Kasumi-1 (cell line): ENCODE measurements at places on chromosomes 6 and 20.

GRCh38 chr6:1519597-1519996 is 90.1 kb upstream of the FOXC1 start:
- DNase-seq = no peak

DNA sequence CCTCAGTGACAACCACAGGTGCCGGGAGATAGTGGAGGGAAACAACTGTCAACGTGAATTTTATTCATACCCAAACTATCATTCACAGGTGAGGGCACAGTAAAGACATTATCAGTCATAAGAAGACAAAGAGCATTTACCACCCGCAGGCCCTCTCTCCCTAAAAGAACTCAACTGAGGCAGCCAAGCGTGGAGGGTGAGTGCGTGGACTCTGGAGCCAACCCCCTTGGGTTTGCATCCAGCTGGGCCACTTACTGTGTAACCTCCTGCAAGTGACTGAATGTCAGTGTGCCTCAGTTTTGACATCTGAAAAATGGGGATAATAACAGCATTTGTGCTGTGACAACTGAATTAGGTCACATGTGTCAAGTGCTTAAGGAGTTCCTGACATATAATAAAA is 70.6 kb upstream of the KCNK16 start:
- DNase-seq = no peak

GRCh38 chr6:20680697-20681165 is 146.5 kb downstream of the CDKAL1 start:
- no peak for DNase-seq

GRCh38 chr20:46438156-46438750 is 31.8 kb upstream of the ELMO2 start:
- peak; percentile 81 for DNase-seq

DNA sequence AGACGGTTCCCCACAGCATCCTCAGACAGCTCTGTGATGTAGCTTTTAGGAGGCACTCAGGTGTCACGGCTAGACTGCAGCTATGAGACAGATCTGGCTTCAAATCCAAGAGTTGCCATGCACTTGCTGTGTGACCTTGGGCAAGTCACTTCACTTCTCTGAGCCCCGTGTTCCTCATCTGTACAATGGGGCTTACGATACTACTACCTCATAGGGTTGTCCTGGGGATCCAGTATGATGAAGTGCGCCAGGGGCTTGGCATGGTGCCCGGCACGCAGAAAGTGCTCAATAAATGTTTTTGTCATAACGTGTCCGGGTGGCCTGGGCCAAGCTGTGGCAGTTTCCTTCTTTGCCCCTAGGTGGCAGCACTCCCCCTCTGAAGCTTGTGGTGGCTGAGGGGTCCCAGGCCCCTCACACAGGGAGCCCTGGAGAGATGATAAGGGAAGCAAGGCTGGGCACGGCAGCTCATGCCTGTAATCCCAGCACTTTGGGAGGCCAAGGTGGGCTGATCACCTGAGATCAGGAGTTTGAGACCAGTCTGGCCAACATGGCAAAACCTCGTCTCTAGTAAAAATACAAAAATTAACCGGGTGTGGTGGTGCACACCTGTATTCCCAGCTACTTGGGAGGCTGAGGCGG is 19.1 kb upstream of the CHMP4B start:
- DNase-seq = peak; percentile 22

GRCh38 chr6:135488023-135488422 is 9.5 kb downstream of the AHI1 start:
- no peak for DNase-seq

GRCh38 chr6:11315743-11316437 is 83.4 kb upstream of the NEDD9 start:
- no peak for DNase-seq

DNA sequence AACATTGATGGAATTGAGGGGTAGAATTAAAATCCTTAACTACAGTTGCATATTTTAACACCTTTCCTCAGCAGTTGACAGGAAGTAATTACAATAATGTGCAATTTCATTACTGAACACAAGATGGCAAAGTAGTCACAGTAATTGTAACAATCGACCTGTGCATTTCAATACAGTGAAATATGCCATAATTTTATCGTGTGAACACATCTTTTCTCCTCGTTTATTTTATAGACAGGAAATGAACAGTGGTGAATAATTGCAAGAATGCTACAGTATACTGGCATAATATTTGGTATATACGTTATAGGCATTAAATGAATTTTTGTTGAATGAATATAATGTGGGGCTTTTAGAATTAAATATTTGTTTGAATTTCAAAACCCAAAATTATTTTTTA is 25.0 kb downstream of the CYB5R4 start:
- peak; percentile 71 for DNase-seq

GRCh38 chr20:61043681-61044080 is 208.4 kb upstream of the CDH4 start:
- no peak for DNase-seq

GRCh38 chr20:38805958-38806854 is 709 bp downstream of the PPP1R16B start:
- no peak for DNase-seq

- no peak for DNase-seq
Observed at GRCh38 chr6:45663251-45664221, 285.8 kb upstream of the SUPT3H start.

GRCh38 chr6:165298875-165299274 is 10.5 kb downstream of the C6orf118 start:
- DNase-seq = no peak

GRCh38 chr6:110517601-110518281 is 41.3 kb upstream of the SLC22A16 start:
- no peak for DNase-seq

DNA sequence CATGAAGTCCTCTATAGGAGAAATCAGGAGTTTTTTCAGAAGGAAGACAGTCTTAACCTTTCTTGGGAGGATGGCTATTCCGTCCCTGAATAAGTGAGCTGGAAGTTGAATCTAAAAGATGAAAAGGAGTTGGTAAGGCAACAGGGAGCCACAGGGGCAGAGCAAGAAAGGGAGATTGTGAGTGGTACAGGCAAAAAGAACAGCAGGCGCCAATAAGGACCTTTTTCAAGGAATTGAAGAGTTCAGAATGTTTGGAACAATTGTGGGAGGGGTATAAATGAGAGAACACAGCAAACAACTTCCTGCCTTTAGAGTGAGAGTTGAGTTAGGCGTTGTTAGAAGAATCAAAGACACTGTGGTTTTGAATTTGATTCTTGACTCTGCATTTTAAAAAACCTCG is 1003.7 kb downstream of the EPHA7 start:
- DNase-seq = no peak

- DNase-seq = no peak
Observed at GRCh38 chr6:37535759-37536490, 36.2 kb upstream of the CCDC167 start.

DNA sequence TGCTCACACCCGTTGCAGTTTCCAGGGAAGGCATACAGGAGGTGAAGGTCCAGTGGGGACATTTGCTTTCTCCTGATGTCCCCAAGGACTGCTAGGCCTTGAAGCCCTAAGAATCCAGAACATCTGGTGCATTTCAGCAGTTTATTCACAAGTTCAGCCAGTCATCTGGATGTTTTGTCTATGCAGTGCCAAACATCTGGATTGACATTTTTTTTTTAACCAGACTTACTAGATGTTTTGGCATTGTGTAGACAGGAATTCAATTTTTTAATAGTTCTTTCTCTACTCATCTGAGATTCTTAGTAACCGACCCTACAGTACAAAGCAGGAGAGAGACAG is 256.2 kb downstream of the CLIC5 start:
- no peak for DNase-seq

DNA sequence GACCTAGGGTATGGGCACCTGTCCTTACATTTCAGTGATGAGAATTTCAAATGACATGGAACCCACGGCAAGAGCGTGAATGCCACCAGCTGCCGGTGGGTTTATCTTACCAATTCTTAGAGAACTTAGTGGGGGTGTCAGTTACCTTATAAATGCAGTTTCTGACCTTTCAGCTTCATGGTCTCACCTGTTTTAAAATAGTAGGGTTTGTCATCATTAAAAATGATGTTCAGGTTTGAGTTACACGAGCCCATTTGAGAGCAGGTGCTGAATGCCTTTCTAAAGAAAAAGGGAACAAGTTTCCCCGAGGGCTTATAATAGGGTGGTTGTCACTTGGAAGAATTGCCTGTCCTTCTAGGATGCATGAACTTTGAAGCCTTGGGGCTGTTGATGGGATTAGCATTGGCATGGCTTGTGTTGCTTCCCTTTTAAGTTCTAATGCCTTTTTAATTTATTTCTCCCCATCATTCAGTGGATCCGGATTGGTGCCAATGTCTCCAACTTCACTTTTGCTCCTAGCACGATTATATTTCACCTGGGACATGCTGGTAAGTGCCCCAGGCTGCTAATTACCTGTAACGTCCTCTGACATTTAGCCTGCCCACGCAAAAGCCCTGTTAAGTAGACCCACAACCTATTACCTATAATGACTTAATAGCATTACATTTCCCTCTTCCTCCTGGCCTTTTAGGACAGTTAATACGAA is 27.9 kb downstream of the GHRH start:
- no peak for DNase-seq

- no peak for DNase-seq
Observed at GRCh38 chr20:61287583-61288275, 35.7 kb downstream of the CDH4 start.

DNA sequence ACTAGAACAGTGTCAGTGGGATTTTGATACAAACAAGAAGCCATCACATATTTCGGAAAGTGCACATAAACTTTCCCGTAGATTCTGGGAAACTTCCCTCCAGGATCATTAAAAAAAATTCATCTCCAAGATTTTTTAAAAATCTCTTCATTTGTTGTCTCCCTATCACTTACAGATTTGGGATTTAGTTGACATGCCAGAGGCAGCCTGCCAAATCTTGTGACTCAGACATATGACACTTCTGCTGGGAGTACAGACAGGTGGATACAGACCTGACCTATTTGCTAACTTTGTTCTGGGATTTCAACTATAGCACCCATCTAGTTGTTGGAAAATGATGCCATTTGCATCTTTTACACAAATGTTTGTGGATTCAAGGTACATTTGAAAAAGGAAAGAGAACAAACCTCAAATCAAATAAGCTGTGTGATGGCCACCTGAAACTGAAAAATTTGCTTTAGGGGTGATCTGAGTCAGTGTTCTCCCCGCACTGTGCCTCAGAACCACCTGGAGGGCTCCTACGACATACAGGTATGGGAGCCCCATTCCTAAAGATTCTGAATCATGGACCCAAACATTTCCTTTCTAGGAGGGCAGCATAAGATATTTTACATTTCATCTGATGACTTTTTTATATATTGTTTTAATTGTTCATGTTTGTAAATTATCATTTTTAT is 21.9 kb upstream of the CD2AP start:
- DNase-seq = no peak

GRCh38 chr6:67219346-67219745 is 1415.7 kb upstream of the ADGRB3 start:
- no peak for DNase-seq

DNA sequence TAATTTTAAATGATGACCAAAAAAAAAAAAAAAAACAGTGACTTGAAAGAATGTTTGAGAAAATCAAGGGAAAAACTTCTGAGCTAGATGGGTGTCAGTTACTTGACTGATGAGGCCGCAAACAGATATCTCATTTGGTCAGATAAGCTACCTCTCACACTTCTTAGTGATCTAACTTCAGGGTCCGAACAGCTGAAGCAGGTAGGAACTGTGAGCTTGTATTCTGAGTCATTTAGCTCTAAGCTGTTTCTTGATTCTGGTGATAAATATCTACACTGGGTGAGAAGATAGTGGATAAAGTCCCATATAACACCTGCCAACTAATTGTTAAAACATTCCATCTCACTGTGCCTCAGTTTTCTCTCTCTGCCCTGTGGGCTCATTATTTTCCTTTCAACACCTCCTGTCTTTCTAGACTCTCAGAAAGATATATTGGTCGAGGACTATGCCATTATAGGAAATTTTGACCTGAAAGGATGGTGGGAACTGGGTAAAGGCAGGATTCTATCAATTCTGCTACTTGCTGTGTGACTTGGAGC is 7.7 kb downstream of the KIF3B start:
- no peak for DNase-seq

GRCh38 chr6:138493413-138493812 is 5.9 kb downstream of the NHSL1 start:
- DNase-seq = no peak

- no peak for DNase-seq
Observed at GRCh38 chr6:167543602-167544497, 219.0 kb downstream of the TTLL2 start.

- peak; percentile 27 for DNase-seq
Observed at GRCh38 chr6:13814938-13815575, 700 bp upstream of the MCUR1 start.

GRCh38 chr6:109979033-109979921 is 1.2 kb downstream of the GPR6 start:
- no peak for DNase-seq

- peak; percentile 34 for DNase-seq
Observed at GRCh38 chr6:148509800-148510581, 167.4 kb downstream of the SASH1 start.
